D341Med (cell line): ENCODE measurements at places on chromosomes 12 and 14.
A peak's percentile ranks its signal among the peaks of the same experiment; 100 is the strongest.

DNA sequence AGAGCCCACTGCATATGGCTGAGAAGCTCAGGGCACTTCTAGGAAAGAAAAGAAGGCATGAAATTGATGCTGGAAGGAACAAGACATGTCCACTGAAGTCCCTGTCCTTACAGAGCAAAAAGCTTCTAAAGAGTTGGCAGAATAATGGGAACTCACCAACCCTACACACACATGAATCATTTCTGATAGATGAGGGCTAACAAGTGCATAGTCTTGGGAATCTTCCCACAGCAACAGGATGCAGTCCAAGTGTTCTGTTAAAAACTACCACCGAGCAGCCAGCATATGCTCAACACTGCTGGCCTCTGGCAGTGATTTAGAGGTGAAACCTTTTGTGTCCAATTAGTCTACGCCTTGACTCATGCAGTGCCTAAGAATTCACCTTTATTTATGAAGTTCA is 44.8 kb downstream of the RHOJ start:
- DNase-seq, result no peak

DNA sequence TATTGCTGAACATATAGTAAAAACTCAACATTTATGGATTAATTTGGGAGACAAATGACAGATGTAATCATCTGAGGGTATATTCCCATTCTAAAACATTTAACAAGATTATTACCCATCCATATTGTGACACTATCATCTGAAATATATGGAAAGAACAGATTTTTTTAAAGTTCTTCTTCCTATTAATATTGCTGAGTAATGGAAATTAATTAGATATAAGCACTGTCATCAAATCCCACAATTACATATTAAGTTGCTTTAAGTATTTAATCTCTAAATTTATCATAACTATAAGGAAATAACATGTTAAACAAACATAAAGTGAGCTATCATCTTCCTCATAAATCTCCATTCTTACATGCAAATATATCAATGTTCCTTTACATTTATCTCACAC is 22.0 kb downstream of the EML5 start:
- no peak for DNase-seq

DNA sequence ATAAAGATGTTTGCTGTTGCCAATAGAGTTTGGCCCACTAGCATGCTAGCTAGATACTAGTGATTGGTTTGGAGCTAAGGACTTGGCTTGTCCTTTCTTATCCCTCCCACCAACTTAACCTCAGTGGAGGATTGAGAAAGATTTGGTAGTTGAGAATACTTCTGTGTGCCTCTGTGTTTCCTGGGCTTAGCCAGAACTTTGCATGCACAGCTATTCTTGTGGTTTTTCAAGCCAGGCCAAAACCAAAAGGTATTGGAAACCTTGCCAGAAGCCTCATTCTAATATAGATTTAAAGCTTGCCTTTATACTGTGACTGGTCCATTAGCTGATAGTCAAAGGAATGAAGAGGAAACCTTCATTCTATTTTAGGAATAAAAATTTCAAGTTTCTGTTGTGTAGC is 188.5 kb downstream of the CCDC91 start:
- no peak for DNase-seq

DNA sequence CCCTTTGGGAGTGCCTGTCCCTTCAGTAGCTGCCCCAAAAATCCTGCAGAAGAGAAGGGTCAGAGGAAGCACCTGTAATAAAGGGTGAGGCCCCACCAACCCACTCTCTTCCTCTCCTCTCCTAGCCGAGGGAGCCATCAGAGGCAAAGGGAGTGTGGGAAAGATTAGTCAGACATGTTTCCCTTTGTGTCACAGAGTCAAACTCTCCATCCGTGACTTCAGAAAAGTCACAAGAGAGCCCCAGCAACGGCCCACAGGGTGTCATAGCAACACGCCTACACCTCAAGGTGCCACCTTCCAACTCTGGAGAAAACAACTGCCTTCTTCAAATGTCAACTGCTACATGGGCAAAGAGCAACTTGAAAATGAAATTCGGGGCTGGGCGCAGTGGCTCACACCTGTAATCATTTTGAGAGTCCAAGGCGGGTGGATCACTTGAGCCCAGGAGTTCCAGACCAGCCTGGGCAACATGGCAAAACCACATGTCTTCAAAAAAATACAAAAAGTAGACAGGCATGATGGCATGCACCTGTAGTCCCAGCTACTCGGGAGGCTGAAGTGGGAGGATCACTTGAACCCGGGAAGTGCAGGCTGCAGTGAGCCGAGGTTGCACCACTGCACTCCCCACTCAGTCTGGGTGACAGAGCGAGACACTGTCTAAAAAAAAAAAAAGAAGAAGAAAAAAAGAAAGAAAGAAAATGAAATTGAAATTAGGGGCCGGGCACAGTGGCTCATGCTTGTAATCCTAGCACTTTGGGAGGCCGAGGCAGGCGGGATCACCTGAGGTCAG is 17.7 kb upstream of the CD27 start:
- no peak for DNase-seq

- DNase-seq, result no peak
Measured at GRCh38 chr14:77708749-77709148, 846 bp downstream of the SLIRP start.

DNA sequence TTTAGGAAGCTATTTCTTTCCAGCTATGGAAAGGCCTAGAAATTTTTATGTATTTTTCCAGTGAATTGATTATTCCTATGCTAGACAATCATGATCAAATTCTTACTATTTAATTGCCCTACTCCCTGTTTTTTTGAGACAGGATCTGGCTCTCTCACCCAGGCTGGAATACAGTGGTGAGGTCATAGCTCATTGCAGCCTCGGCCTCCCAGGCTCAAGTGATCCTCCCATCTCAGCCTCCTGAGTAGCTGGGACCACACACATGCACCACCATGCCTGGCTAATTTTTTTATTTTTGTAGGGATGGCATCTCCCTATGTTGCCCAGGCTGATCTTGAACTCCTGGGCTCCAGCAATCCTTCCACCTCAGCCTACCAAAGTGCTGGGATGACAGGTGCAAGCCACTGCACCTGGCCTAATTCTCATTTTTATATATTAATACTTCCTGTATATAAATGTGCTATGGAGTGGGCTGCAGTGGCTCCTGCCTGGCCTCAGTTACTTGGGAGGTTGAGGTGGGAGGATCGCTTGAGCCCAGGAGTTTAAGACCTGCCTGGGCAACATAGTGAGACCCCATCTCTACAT is 16.0 kb upstream of the MDM2 start:
- DNase-seq, result no peak

- no peak for DNase-seq
Measured at GRCh38 chr12:62868820-62869219, 66.1 kb downstream of the PPM1H start.

DNA sequence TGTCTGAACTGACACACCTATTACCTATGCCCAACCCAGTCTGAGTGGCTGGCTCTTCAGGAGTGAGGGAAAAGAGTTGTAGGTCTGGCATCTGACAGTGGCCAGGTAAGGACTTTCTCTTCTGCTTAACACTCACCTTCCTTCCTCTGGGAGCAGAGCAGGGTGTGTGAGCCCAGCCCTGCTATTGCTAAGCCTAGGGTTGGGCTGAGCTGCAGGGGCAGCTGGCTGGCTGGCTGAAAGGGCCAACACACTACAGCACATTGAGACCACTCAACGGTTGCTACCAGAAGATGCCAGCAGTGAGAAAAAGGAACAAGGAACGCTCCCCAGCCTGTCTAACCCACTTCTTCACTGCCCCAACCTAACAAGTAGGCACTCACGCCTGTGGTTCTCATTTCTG is 201.2 kb downstream of the DPF3 start:
- DNase-seq, result no peak

DNA sequence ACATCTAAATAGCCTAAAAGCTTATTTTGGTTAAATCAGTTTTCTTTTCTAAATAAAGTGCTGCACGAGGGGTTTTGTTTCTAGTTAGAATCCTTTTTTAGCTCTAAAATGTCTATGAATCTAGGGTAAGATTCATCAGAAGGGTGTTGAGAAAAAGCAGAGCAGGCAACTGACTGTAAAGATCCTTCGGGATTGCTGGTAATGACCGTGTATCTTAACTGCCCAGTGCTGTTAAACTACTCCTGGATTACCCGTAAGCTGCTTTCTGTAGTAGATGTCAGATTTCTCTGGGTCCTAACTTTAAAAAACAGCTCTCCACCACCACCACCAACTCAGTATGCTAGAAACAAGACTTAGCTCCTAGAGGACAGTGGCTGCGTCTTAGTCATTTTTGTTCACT is 39.2 kb downstream of the DACT1 start:
- no peak for DNase-seq

GRCh38 chr12:94121886-94122285 is 26.5 kb upstream of the PLXNC1 start:
- DNase-seq, result no peak

GRCh38 chr14:75559451-75560222 is 18.8 kb upstream of the FLVCR2 start:
- DNase-seq, result no peak

DNA sequence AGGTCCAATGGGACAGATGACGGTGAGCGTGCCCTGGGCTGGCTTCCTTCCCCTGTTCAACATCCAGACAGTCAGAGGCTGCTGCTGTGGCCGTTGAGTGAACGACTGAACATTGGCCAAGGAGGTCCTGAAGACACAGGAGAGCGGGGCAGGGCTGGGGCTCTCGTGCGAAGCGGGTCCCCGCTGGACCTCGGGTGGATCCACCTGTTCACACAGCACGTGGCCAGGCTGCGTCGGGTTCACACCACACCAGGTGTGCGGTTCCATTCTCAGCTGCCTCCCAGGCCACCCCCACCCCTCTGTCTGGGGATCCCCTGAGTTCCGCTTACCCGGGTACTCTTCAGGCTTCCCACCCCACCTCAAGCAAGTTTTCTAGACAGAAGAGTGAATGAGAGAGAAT is 199.1 kb upstream of the PRMT8 start:
- DNase-seq, result no peak

DNA sequence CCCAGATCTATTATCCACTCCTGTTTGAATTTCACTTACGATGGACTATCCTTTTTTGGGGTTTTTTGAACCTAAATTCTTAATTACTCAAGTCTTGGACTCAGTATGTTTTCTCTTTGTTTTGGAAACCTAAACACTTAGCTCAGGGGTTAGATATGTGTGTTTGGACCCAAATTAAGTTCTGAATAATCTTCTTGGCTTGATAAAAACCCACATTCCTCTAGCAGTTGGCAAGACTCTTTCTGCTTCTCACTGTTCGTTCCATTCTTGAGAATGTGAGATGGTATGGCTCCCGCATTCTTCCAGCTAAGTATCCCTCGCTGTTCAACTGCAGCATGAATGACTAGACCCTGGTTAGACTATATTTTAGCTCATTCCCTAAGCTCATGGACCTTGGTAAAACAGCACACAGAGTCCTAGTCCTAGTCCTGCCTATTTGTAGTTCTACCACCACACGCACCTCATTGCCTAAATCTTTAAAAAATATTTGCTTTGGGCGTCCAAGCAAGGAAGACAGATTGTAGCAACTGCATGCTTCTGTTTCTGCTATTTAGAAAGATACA is 860.0 kb downstream of the RPS29 start:
- no peak for DNase-seq

DNA sequence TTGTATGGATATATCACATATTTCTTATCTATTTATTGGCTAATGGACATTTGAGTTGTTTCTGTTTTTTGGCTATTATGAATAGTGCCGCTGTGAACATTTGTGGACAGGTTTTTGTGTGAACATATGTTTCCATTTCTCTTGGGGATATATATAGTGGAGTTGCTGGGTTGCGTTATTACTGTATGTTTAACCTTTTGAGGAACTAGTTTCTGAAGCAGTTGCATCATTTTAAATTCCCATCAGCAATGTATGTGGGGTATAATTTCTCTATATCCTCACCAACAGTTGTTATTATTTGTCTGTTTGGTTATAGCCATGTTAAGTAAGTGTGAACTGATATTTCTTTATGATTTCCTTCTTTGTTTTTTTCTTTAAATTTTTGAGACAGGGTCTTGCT is 10.7 kb downstream of the TCTN2 start:
- DNase-seq, result no peak

GRCh38 chr14:104722938-104723650 is 935 bp upstream of the ADSS1 start:
- no peak for DNase-seq

GRCh38 chr12:73057428-73057827 is 785.3 kb downstream of the TRHDE start:
- DNase-seq, result no peak

GRCh38 chr14:105746124-105746514 is 219.7 kb downstream of the TMEM121 start:
- no peak for DNase-seq

- peak; percentile 72 for DNase-seq
Measured at GRCh38 chr12:6828781-6829535, 751 bp downstream of the P3H3 start.

DNA sequence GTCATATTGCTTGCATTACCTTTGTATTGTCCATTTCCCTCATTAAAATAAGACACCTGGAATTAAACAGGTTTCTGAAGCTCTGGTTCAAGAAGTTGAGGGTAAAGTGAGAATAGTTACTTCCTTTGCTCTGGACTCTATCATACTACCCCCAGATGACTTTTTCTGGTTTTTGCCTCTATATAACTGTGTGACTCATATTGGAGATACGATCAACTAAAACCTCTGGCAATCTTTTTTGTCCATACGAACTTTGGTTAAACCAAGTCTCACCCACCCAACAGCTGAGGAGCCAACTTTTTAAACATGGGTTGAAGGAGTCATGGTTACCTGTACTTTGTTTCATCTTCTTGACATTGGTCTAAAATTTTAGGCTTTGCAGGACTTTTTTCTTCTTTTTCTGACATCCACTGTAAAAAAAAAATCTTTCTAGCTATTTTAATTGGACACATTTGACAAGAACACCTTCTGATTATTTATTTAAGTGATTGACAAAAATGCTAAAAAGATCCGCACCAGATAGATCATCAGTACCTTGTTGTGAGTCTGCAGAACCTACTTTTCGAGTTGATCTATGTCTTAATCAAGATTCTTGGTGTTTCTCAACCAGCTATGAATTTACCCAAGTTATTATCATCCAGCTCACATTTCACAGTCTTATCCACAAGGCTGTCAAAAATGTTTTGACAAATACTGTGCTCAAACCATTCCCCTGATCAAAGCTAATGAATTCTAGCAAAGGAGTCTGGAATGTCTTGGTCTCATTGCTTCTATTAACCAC is 166.0 kb downstream of the IPO8 start:
- no peak for DNase-seq

DNA sequence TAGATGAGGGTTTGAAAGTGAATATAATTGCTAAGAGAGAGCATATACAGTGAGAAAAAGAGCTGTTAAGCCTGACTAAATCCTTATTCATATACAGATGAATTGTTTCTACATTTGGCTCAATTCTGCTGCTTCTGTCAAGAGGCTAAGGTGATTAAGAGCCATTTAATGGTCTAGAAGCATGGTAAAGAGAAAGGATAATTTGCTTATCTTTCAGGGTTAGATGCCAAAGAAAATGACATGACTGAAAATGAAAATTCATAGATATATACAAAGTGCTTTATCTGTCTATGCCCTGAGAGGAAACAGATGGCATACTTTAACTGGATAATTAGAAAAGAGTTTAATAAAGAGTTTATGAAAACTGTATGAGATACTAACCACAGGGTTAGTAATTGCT is 834.9 kb downstream of the SLC6A15 start:
- no peak for DNase-seq
